ENCODE measurements at places on chromosomes 2 and 18.

- H3K27me3 ChIP-seq: no peaks in the 10 kb centered on the region
These were observed 49.4 kb downstream of the AOX1 start for GRCh38 chr2:200635251-200635650.

DNA sequence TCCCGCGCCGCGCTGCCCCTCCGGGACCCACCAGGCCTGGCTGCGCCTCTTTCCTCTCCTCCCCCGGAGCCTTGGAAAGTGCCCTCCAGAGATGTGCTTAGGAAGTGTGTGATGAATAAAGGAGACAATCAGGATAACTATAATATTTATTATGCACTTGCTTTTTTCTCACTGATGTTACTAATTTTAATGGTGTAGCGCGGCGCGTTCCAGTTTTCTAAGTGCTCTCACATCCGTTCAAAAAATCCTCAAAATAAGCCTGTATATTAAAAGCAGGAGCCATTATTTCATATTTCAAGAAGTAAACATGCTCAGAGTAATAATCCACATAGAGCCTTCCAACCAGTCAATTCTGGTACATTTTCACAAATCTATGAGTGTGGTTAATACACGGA is 941 bp upstream of the MPPE1 start:
- H3K27ac ChIP-seq: peak overlapping the region; percentile 100
- H3K36me3 ChIP-seq: no peaks in the 10 kb centered on the region
- peak overlapping the region; percentile 71 for H3K4me3 ChIP-seq
- H3K27me3 ChIP-seq: no peaks in the 10 kb centered on the region
- no peak for DNase-seq

GRCh38 chr18:51998711-51999110 is 341.3 kb upstream of the DCC start:
- DNase-seq: no peak
- no peaks in the 10 kb centered on the region for H3K36me3 ChIP-seq
- H3K27me3 ChIP-seq: no peaks in the 10 kb centered on the region
- H3K4me1 ChIP-seq: no peaks in the 10 kb centered on the region
- no peak overlapping the region for H3K4me3 ChIP-seq

DNA sequence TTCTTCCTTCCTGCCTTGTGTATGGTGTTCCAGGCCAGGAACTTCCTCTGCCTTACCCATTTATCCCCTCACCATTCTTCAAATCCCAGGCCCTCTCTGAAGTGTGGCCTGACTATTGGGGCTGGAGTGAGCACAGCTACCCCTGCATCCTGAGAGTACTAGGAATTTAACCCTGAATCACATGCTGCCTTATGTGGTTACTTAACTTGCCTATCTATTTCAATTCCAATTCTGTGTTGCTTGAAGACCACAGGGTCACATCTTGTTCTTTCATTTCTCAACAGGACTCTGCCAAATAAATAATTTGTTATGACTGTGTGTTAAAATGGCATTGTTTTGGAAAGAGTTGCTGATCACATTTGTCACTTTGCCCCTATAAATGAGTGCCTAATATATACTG is 108.6 kb downstream of the CERS6 start:
- H3K4me1 ChIP-seq: peaks cover 8% of the 10 kb centered on the region
- no peaks in the 10 kb centered on the region for H3K36me3 ChIP-seq
- no peak overlapping the region for H3K4me3 ChIP-seq
- DNase-seq: no peak
- peak overlapping the region; percentile 48 for H3K27ac ChIP-seq

DNA sequence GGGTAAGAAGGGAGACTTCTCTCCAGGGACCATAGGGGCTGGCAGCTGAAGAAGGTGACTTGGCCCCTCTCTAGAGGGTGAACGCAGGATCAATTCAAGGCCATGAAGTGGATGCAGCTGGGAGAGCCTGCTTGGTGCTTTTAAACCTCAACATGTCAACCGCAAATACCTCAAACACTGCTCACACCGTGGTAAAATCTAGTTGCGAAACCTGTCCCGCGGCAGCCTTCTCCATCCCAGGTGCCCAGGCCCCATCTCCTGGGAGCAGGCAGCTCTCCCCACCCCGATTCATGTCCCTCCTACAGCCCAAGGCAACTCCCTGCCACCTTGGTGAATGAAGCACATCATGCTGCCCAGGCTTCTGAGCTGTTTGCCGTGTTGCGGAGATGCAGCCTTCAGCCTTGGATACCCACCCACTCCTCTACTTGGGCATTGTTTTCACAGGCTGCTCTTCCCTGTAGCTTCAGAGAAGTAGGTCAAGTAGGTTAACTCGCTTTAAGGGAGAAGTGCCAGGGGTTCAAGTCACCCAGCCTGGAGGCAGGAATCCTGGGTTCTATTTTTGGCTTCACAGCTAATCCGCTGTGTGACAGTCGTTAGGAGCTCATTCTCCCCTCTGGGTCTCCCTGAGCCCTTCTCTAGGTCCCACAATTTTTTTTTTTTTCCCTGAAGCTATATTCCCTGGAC is 6.2 kb upstream of the EFR3B start:
- H3K27me3 ChIP-seq: no peaks in the 10 kb centered on the region
- H3K4me3 ChIP-seq: no peak overlapping the region
- no peaks in the 10 kb centered on the region for H3K36me3 ChIP-seq
- H3K27ac ChIP-seq: no peak overlapping the region

- H3K36me3 ChIP-seq: no peaks in the 10 kb centered on the region
- DNase-seq: peak; percentile 49
- peak overlapping the region; percentile 69 for H3K27ac ChIP-seq
- no peaks in the 10 kb centered on the region for H3K4me1 ChIP-seq
- H3K27me3 ChIP-seq: no peaks in the 10 kb centered on the region
These were observed 36.5 kb downstream of the KANSL3 start for GRCh38 chr2:96601382-96602292.

- no peaks in the 10 kb centered on the region for H3K4me1 ChIP-seq
- no peak for DNase-seq
- peaks cover 20% of the 10 kb centered on the region for H3K27me3 ChIP-seq
These were observed 9.6 kb upstream of the ITPRIPL1 start for GRCh38 chr2:96315400-96316071.

GRCh38 chr2:27962006-27962405 is 71.5 kb downstream of the BABAM2 start:
- H3K4me3 ChIP-seq: no peak overlapping the region
- H3K27me3 ChIP-seq: no peaks in the 10 kb centered on the region
- no peak overlapping the region for H3K27ac ChIP-seq
- no peaks in the 10 kb centered on the region for H3K36me3 ChIP-seq
- peaks cover 17% of the 10 kb centered on the region for H3K4me1 ChIP-seq
- no peak for DNase-seq
